Activated CD8-positive, alpha-beta memory T cell treated with anti-CD3 and anti-CD28 coated beads, Interleukin-2, amount 10 ng/mL, durations not matched to agents 7 days and 5 days (primary cell): ENCODE measurements at places on chromosomes 1 and 21. TPM values are rescaled to one million over a fixed set of nuclear protein-coding genes. Genes with fewer than 3 reads are reported as not detected.

Gene RABGAP1L
- total RNA-seq = 83.5 TPM

DNA sequence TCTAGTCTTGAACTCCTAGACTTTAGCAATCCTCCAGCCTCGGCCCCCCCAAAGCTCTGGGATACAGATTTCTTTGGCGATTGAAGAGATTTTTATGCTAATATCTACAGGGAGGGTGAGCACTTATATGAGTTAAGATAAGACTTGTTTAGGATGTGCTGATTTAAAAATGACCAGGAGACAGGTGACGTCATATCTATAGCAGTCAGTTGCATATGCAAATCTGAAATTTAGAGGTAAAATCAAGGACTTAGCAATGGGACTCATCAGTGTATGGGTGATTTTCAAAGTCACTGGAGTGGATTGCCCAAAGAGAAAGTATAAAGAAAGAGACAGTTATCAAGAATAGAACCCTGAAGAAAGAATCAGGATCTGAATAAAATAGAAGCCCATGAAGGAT lies 394.5 kb downstream of the ADGRL2 start:
- no peaks in the 10 kb centered on the region for H3K4me1 ChIP-seq
- no peak overlapping the region for H3K27ac ChIP-seq
- no peak for DNase-seq
- H3K27me3 ChIP-seq = no peaks in the 10 kb centered on the region

DNA sequence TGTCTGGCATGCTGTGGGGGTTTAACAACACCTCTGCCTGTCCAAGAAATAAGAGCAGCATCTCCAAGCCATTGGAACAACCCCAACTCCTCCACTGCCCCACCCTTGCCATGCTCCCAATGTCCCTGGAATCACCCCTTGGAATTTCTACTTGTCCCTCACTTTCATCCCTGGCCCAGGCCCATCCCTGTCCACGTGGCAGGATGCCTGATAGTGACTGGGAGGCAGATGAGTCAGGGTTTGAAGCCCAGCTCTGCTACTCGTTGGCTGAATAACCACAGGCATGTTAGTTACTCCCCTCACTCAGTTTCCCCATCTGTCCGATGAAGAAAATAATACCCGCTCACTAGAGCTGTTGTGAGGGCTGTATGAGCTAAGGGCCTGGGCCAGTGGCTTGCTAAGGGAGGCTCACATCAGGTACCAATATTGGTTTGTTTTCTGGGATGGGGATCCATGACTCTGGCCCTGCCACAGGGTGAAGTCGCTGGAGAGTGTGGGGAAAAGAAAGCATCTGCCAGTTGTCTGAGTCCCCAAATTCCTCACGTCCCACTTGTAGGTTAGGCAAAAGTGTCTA lies 99.4 kb upstream of the TLR5 start:
- peaks cover 17% of the 10 kb centered on the region for H3K27me3 ChIP-seq
- no peak overlapping the region for H3K27ac ChIP-seq
- no peak for DNase-seq

- H3K36me3 ChIP-seq = peaks cover 5% of the 10 kb centered on the region
- no peak for DNase-seq
- no peak overlapping the region for H3K4me3 ChIP-seq
- H3K27ac ChIP-seq = no peak overlapping the region
- no peaks in the 10 kb centered on the region for H3K27me3 ChIP-seq
- peaks cover 34% of the 10 kb centered on the region for H3K4me1 ChIP-seq
Observed at GRCh38 chr1:23097316-23097715, 71.3 kb downstream of the LUZP1 start.

Gene DPT
- total RNA-seq = not detected

Gene SWT1
- 2.4 TPM for total RNA-seq

- no peak overlapping the region for H3K4me3 ChIP-seq
- H3K36me3 ChIP-seq = no peaks in the 10 kb centered on the region
- DNase-seq = no peak
- no peak overlapping the region for H3K27ac ChIP-seq
- H3K4me1 ChIP-seq = peaks cover 4% of the 10 kb centered on the region
Observed at GRCh38 chr1:27398405-27399149, 6.2 kb downstream of the GPR3 start.

DNA sequence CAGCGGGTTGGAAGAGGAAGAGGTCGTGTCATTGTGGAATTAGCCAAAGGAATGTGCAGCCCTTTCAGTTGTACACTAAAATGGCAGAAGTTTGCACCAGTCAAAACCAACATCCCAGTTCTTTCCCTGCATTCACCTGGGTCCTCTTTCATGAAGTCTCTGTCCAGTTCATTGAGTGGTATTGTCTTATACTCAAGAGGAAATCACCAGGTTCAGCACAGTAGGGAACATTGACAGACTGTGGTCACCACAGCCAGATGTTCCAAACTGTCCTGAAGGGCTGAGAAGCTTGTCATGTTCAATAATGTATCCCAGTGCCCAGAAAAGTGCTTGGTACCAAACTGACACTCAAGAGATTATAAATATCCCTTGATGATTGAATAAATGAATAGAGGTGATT lies 131.6 kb downstream of the GLUL start:
- peaks cover 5% of the 10 kb centered on the region for H3K36me3 ChIP-seq
- H3K27me3 ChIP-seq = no peaks in the 10 kb centered on the region
- peaks cover 34% of the 10 kb centered on the region for H3K4me1 ChIP-seq
- H3K4me3 ChIP-seq = no peak overlapping the region
- DNase-seq = no peak
- peak overlapping the region; percentile 93 for H3K27ac ChIP-seq

GRCh38 chr21:35868869-35869223 lies 191.5 kb downstream of the SETD4 start:
- no peak overlapping the region for H3K27ac ChIP-seq
- no peak for DNase-seq
- H3K4me3 ChIP-seq = no peak overlapping the region
- H3K27me3 ChIP-seq = peaks cover 11% of the 10 kb centered on the region
- no peaks in the 10 kb centered on the region for H3K36me3 ChIP-seq

DNA sequence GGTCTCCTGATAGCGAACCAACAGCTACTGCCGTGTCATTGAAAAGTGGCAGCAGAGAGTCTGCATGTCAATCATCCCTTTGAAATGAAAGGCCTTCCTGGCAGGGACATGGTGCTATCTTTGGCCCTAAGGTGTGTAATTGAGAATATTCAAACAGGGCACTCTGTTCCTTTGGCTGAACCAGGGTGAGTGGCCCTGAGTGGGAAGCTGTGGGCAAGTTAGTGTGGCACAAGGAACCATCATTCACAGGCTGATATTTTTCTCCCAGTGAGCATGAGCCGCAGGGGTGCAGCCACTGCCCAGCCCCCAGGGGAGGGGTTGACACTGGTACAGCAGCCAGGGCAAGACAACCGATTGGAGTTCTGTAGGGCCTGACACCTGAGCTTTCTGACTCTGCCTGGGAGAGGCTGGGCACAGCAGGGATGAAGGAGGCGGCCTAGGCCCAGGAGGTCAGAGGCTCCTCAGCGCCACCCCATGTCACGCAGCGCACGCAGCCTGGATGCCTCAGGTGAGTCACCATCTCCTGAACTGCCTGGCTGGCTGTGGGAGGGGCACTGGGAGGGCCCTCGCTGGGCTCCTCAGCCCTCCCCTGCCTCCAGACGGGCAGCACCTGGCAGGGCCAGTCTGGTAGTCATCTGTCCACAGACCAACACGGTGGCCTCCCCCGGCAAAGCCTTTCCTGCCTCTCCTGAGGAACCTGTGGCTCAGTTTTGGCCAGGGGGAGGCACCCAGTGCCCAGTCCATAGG lies 13.2 kb downstream of the QSOX1 start:
- no peaks in the 10 kb centered on the region for H3K36me3 ChIP-seq
- no peaks in the 10 kb centered on the region for H3K27me3 ChIP-seq
- DNase-seq = no peak
- H3K4me3 ChIP-seq = no peak overlapping the region
